ENCODE measurements at places on chromosomes 7 and 10.

GRCh38 chr10:69512901-69513300 is 60.3 kb downstream of the NEUROG3 start:
- no peak for DNase-seq

- DNase-seq = no peak
Measured at GRCh38 chr7:156655251-156655650, 14.7 kb downstream of the RNF32 start.

GRCh38 chr10:71888623-71889387 is 37.8 kb upstream of the PSAP start:
- no peak for DNase-seq

GRCh38 chr10:123301077-123301857 is 147.1 kb downstream of the BUB3 start:
- DNase-seq = no peak

- DNase-seq = no peak
Measured at GRCh38 chr10:56605051-56605450, 244.0 kb upstream of the ZWINT start.

DNA sequence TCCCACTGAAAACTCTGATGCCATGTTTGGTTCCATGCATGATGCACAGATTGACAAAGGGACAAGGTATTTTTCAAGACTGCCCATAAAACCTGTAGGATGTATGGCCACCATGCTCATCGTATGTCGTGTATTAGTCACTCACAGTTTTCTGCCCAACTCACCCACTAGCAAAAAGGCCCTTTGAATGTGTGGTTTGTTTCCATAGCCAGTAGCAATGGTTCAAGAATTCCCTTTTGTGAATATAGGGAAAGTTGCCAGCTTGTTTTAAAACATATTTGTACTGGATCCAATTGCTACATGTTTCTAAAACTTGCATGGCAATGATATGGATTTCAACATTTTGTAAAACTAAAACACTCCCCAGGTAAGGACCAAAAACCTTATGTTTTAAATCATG is 280.9 kb upstream of the YAE1 start:
- no peak for DNase-seq

All from stimulated activated CD8-positive, alpha-beta memory T cell treated with anti-CD3 and anti-CD28 coated beads, Interleukin-7, amount 100 ng/mL, for 1 hour (primary cell).